ENCODE measurements at places on chromosomes 4 and X.
A peak's percentile ranks its signal among the peaks of the same experiment; 100 is the strongest.

GRCh38 chr4:37765741-37766140, 60.7 kb upstream of the PGM2 start:
- DNase-seq: no peak

- no peak for DNase-seq
These were observed 678.6 kb downstream of the IQCM start for GRCh38 chr4:149136951-149137620.

DNA sequence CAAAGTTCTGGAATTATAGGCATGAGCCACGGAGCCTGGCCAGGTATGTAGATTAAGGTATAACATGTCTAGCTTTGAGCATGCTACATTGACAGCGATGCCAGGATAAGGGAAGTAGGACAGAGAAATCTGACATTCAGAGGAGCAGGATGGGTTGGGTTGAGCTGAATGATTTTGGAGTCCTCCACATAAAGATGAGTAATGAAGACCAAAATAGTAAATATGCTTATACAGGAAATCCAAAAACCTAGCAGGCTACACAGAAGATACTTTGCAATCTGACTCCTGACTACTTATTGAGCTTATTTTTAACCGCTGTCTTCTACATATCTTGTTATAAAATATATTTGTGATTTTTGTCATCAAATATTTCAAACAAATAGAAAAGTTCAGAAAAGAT, 69.7 kb downstream of the PDGFC start:
- DNase-seq: no peak

DNA sequence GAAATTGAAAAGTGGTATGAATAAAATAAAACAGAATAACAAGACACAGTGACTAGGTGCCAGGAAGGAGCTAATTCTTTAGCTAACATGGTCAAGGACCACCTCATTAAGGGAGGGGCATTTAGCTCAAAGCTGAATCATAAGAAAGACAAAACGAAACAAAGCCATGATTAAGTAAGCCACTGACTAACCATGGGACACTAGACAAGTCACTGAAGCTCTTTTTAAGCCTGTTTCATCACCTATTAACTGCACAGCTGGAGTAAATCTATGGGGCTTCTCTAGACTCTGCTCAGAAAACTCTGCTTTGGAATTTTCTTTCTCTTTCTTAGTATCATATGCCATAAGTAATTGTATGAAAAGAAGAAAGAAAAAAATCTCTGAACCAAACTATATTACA, 49.8 kb upstream of the C1QTNF7 start:
- no peak for DNase-seq

DNA sequence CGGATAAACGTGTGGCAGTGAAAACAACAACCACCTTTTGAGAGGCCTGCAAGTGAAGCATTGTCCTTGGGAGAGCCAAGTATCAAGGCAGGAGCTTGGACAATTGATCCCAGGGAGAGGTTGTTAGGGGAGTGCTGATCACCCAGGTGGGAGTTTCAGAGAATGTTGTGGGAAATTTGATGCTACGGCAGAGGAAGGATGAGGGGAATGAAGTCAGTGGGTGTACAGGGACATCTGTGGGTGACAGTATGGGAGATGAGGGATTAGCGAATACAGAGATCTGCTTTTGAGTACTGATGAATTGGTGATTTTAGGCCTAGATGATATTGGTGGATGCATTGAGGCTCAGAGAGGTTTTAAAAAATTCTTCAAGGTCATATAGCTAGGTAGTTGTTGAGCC, 4.3 kb downstream of the GNL3L start:
- no peak for DNase-seq

DNA sequence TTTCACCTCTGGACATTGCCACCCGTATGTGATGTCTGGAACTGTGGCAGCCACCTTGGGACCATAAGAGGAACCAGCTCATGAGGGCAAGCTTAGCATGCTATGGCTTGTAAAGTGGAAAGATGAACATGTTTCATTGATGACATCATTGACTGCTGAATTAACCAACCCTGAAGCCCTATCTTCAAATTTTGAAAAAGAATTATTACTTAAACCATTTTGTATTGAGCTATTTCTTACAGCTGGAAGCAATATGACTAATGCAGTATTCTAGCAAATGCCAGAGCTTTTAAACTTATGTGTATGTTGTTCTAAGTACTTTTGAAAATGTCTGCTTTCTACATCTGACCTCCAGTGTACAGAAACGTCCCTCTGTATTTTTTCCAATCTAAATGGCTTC, 18.1 kb downstream of the GUCY2F start:
- DNase-seq: no peak

DNA sequence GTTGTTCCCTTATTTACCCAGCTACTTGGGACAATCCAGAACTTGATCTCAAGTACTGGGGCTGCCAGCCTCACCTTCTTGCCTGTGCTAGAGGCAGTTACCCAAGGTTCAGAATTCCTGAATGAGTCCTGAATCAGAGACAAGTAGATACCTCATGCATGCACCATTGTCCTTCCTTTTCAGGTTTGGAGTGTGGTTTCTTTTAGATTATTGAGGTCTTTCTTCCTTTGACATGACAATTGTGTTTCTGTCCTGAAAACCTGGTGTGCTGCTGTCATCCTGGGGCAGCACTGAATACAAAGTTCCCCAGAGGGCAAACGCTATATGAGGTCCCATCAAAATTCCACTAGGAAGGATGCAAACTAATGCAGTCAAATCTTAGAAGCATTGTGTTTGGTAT, 3.5 kb downstream of the CXCL2 start:
- no peak for DNase-seq

GRCh38 chr4:89468602-89469001, 161.0 kb upstream of the GPRIN3 start:
- no peak for DNase-seq

GRCh38 chr4:185112104-185112503, 31.0 kb upstream of the SLC25A4 start:
- DNase-seq: no peak

DNA sequence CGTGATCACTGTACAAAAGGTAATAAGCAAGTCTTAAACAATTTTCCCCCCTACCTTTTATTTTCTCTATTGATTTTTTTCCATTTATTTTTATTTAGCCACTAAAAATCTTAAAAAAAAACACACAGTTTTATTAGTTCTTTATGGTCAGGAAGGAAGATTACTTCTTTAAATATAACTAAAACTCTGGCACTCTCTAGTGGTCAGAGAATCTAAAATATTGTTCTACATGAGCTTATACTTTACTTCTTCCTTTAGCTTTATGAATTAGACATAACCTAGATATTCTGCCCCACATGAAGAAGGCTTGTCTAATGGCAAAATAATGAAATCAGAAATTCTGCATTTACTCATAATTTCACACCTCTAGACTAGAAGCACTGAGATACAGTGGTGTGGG, 135.2 kb downstream of the PDE5A start:
- peak; percentile 1 for DNase-seq

DNA sequence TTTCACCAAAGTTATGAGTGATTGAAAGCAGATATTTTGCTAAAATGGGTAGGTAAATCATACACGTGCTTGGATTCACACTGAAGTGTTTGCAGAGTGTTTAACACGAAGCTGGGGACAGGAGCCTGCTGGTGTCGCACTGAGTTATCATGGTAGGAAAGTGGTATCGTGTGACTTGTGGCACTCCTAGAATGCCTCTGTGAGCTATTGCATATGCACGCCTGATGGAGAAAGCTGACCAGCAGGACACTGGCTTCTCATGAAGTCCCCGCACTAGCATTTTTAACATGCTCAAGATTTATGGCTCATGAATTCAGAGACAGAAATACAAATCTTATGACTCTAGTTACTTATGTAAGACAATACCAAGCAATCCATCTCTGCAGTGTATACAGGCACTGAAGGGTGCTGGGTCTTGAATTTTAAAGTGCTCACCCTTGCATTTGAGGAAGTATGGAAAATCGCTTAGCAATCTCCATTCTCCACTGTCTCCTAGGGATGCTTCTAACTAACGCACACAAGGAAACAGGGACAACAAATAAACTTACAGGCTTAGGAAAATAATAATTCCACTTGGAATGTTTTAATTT, 19.8 kb downstream of the VCX3B start:
- DNase-seq: no peak

DNA sequence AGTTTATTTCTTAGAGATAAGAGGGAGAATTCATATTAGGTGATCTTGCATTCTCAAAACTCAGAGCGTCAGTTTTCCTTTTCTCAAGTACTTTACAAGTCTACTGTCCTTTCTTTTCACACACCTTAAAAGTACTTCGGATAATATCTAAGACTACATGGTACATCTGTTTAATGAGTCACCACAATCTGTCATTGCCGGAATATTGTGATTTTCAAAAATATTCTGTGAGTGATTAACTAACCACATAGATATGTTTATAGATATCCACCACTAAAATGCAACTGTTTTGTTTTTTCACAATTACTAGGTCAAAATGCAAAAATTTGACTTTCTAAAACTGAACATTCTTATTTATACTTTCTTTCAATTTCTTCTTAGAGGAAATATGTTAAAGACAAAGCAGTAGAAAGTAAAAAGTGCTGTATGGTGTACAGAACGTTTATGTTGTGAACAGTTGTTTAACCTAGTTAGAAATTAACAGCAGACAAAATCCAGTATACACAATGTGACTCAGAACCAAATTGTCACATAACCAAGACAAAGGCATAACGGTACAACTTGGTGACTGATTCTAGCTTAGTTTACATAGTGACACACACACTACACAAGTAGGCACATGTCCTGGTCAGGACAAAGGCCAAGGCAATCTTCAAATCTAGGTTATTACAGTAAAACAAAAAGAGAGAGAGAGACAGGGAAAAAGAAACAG, 482.9 kb downstream of the NAF1 start:
- DNase-seq: no peak

DNA sequence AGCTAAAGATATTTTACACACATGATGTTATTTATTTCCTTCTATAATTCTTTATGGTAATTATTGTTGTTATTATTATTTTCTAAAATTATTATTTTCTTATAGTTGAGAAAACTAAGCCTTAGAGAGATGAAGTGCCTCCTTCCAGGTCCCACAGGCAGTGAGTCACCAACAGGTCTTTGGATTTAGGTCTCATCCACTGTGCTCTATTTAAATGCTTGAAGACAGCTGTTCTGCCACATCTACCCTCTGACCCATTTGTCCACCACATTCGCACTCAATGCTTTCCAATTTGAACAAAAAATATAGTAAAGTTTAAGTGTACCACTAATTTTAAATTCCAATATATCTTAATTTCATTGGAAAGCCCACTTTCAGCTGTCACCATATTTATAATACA, 566.4 kb downstream of the PPARGC1A start:
- DNase-seq: no peak

DNA sequence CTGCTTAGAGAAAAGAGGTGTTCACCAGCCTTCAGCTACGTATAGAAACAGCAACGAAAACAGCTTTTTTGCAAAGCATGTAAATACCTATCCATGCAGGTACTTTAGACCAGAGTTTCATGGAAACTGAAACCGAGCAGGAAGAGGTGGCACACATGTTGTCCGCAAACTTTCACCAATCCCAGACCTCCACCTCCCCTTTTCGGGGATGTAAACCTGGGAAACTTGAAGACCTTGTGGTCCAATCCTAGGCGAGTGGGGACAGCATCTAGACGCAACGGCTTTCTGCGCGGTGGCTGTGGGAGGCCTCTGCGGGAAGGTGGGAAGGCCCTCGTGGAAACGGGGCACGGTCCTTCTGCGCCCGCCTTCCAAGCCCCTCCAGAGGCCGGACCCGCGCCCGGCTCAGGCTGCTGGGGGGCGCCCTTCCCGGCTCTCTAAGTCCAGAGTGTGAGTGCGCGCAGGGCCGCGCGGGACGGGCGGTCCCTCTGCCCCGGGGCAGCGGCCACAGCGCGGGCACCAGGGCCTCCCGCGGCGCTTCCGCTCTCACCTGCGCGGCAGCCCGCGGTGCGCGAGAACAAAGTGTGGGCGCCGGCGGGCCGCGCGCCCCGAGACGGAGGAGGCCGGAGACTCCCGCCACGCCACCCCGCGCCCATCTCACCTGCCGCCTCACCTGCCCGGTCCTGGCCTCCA, 830 bp upstream of the SHROOM2 start:
- DNase-seq: no peak

DNA sequence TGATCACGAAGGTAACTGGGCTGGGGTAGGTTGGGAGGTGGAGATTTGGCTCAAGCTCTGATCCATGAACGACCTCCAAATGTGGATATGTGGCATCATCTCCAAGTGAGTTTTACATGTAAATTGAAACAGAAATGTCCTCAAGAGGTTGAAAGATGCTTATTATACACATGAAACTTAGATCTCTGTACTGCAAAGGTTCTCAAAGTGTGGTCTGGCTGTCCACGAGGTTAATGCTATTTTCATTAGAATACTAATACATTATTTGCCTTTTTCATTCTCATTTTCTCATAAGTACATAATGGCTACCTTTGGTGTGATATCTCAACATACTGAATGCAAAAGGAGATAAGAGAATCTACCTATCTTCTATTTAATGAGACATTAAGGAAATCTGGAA, 198.2 kb downstream of the RASL11B start:
- DNase-seq: no peak

DNA sequence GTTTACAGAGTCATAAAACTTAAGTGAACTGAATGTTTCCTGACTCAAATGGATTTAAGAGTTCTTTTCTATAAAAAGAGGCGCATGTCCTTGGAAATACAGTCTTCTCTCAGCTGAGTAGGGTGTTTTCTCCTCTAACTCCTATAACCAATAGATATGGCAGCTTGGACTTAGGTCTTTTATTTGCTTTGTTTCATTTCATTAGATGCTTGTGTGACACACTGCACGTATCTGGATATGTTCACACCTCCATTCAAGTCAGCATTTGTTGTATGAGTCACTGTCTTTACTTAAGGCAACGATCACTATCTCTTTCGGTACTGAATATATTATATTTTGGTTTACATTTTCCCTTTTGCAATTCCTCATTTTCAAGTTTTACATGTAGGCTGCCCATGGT, 136.6 kb downstream of the ARSF start:
- no peak for DNase-seq

DNA sequence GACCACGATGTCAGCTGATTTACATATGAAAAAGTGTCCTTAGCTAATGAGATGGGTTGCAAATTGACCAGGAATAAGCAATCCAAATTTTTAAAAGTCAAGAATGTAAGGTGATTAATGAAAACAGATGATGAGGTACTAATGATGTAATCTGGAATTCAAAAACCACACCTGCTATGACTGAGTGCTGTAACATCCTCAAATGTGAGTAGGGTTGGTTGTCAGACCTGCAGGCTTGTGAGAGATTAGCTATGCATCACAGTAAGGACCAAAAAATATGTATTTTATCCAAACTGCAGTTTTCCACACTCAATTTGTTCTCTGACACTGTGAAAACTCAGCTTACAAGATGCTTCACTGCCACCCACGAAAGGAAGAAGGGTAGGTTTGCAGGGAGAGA, 242.5 kb downstream of the OPHN1 start:
- DNase-seq: no peak

- DNase-seq: no peak
These were observed 35.6 kb downstream of the FRMPD3 start for GRCh38 chrX:107485013-107485412.

DNA sequence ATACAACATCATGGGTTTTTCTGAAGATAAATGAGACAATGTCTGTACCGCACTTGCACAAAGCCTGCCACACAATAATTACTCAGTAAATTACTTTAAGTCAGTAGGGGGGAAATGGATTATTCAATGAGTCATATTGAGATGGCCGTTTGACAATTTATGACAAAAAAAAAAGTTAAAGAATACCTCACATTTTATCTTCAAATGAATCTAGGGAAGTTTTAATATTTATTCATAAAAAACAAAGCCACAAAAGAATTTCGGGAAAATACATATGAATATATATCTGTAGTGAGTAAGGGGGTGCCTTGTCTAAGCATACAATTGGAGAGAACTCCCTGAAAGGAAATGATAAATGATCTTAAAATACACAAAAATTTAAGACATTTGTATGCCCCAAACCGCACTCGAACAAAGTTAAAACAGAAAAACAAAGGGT, 197.0 kb upstream of the SLC7A11 start:
- DNase-seq: no peak
